Activated CD4-positive, alpha-beta T cell treated with anti-CD3 and anti-CD28 coated beads, Interleukin-2, Interleukin-6, amounts not matched to agents 100 ng/mL and 50 ng/mL, durations not matched to agents 16 hours and 8 hours (primary cell): ENCODE measurements at places on chromosomes 2 and 18.

DNA sequence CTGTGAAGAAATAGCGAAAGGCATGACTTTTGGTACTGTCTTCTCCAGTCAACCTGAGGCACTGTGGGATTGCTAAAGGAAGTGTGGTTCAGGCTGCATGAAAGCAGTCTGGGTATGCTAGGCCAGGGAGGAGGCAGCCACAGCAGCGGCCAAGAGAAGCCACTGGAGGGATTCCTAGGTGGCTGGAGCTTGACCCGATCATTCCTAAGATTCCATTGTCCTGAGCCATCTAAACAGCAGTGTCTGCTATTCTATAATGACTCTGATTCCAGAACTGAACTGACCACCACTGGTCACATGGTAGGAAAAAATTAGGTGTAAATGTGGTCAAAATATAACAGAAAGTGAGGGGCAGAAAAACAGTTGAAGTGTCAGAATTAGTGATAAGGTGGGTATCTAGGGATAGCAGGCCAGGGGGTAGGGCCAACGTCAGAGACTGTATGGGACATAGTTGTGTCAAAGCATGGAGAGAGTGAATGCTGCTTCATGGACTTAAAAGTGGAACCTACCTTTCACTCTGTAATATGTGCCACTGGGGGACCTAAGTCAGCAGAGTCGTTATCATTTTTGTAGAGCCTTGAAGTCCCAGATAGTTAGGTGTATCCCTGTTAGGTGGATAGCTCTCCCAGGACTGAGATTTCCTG is 204.6 kb downstream of the CTNNA2 start:
- DNase-seq: no peak

- DNase-seq: peak; percentile 48
Observed at GRCh38 chr2:102107741-102108070, 34.8 kb upstream of the IL1R1 start.

DNA sequence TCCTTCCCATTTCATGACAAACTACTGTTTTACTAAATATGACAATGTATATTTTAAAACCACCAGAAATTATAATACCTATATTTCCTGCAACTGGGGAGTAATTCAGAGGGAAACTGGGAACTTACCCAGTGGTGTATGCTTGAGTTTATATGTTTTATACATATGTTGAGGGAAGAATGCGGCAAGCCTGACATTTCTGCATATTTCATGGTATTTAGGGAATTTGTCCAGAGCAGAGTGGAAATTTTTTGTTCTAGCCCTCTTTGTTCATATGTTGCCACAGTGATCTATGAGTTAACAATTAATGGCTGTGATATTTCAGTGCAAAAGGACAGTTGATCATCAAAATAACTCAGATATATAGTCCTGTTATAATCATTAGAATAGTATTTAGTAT is 230.8 kb upstream of the VWC2L start:
- no peak for DNase-seq

GRCh38 chr18:75654851-75655751 is 227.6 kb upstream of the SMIM21 start:
- no peak for DNase-seq

GRCh38 chr2:125516496-125517109 is 1139.4 kb upstream of the GYPC start:
- peak; percentile 38 for DNase-seq

GRCh38 chr2:200065477-200065876 is 110.1 kb downstream of the MAIP1 start:
- DNase-seq: no peak

- DNase-seq: no peak
Observed at GRCh38 chr18:13369756-13370510, 151.4 kb downstream of the LDLRAD4 start.

- peak; percentile 28 for DNase-seq
Observed at GRCh38 chr2:199659207-199659606, 191.8 kb downstream of the FTCDNL1 start.

- DNase-seq: peak; percentile 74
Observed at GRCh38 chr2:224952936-224953657, 89.2 kb downstream of the DOCK10 start.

- no peak for DNase-seq
Observed at GRCh38 chr2:85724731-85725181, 29.0 kb upstream of the ATOH8 start.

DNA sequence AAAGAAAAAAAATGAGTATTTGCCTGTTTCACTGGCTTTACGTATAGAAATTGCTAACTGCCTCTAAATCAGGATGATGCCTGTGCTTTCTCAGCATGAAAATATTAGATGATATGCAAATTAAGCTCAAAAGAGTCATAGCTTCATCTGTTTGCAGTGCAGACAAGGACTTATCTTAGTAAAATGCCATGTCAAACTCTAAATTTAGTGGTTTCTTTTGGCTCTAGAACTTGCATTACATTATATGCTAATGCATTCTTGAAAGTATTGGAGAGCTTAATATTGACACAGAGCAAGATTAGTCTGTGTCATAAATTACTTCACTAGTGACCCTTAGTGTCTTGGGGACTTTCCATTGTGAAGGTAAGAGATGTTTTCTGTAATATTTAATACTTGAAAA is 1109.1 kb upstream of the NRXN1 start:
- DNase-seq: no peak

GRCh38 chr18:23306822-23307221 is 146.3 kb upstream of the RIOK3 start:
- peak; percentile 29 for DNase-seq

- peak; percentile 84 for DNase-seq
Observed at GRCh38 chr2:232838406-232838874, 31.6 kb upstream of the SNORC start.

- DNase-seq: no peak
Observed at GRCh38 chr2:23626701-23627230, 241.8 kb downstream of the KLHL29 start.

GRCh38 chr2:22626621-22627020 is 758.4 kb upstream of the KLHL29 start:
- DNase-seq: no peak

DNA sequence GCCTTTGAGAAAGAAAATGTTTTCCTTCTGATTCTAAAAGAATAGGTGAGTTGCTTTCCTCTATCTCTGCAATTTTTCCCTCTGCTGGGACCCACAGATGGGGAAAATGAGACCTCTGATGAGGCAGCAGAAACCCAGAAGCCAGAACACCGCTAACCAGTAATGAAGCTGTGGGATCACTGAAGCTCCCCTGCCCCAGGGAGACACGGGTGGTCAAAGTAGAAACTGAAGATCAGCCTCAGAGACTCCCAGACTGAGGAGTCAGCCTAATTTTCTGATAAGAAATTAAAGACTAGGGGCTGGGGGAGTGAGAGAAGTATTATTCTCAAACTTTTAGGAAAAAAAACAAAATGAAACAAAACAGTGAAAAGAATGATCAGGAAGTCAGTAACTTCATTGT is 30.1 kb downstream of the CD8B start:
- no peak for DNase-seq

DNA sequence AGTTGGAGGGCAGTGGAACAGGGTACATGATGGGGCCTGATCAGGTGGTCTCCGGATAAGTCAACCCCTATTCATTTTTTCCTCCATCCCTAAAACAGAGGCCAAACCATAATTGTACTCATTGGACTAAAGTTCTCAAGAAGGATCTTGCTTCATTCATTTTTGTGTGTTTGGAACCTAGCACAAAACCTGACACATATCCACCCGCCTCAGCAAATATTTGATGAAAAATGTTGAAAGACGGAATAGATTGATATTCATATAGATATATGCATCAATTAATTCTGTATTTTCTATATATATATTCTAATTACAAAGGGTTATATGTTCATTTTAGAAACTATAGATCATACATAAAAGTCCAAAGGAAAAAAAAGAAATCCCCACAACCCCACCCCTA is 21.9 kb downstream of the SLC4A1AP start:
- DNase-seq: no peak

DNA sequence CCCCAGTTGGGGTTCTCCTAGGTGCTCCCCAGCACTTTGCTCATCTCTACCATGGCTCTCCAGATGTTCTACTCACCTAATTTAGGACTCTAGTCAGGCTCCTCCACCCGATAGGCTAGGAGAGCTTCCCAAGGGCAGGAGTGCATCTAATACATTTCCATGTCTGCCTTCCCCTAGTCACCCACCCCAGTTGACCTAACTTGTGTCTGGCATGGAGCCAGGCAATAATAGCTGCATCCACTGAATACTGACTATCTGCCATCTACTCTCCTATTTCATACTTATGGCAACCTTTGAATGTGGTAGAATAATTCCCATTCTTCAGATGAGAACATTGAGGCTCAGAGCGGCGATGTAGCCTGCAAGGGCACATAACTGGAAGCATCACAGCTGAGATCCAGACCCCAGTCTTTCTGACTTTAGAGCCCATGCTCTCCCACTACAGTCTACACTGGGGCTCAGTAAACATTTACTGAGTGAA is 71.8 kb upstream of the YWHAQ start:
- no peak for DNase-seq

DNA sequence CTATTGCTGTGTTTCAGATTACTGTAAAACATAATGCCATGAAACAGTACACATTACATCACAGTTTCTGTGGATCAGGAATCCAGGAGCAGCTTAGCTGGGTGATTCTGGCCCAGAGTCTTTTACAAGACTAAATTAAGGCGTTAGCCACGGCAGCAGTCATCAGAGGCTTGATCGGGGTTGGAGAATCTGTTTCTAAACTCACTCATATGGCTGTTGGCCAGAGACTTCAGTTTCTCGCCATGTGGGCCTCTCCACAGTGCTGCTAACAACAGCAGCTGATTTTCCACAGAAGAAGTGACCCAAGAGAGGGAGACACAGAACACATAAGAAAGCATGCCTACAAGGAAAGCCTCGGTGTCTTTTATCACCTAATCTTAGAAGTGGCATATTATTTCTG is 89.2 kb upstream of the MYO3B start:
- no peak for DNase-seq

DNA sequence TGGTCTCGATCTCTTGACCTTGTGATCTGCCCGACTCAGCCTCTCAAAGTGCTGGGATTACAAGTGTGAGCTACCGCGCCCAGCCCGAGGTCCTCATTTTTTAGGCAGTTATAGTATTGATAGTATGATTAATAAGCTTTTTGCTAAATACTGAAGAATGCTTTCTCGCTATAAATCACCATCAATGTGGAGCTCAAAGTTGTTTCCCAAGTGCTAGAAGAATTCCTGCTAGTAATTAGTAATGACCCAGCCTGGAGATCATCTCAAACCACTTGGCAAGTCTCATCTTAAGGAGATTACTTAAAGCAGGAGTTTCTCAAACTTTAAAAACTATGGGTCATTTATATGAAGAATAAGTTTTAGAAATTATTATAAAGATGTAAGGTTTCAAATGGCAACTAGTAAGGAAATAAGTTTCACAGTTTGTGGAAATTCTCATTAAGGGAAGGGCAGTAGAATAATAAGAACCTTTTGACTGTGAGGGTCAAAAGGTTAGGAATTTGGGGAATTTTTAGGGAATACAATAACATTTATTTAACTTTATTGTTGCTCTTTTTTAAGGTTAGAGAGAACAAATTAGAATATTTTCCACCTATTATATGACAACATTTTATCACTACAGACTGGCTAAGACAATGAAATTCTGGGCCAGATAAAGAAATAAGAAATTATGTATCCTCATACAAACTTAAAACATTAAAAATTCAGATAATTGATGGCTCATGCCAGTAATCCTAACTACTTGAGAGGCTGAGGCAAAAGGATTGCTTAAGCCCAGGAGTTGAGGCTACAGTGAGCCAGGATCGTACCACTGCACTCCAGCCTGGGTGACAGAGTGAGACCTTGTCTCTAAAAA is 148.6 kb upstream of the MAP3K20 start:
- no peak for DNase-seq

GRCh38 chr2:222778400-222778799 is 82.4 kb upstream of the ACSL3 start:
- DNase-seq: no peak

GRCh38 chr2:242064364-242065250 is 195.1 kb downstream of the RTP5 start:
- no peak for DNase-seq

GRCh38 chr2:162062559-162062958 is 11.5 kb downstream of the DPP4 start:
- peak; percentile 56 for DNase-seq

- DNase-seq: no peak
Observed at GRCh38 chr18:44691148-44691925, 10.6 kb downstream of the SETBP1 start.

GRCh38 chr18:25830787-25831186 is 259.6 kb downstream of the SS18 start:
- DNase-seq: no peak

DNA sequence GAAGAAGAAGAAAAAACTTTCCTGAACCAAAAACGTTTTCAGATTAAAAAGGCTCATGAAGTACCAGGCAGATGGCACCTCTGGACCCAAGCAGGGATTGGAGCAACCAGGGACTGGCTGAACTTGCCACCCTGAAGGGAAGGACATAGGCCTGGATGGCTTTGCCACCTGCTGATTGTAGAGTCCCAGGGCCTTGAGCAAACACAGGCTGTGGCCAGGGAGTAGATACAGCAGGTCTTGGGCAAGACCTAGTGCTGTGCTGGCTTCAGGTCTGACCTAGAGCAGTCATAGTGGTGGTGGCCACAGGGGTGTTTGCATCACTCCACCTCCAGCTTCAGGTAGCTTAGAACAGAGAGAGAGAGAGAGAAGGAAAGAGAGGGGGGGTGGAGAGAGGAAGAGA is 231.5 kb upstream of the FBXO11 start:
- no peak for DNase-seq

- DNase-seq: peak; percentile 74
Observed at GRCh38 chr2:161104054-161104553, 56.1 kb upstream of the TANK start.

DNA sequence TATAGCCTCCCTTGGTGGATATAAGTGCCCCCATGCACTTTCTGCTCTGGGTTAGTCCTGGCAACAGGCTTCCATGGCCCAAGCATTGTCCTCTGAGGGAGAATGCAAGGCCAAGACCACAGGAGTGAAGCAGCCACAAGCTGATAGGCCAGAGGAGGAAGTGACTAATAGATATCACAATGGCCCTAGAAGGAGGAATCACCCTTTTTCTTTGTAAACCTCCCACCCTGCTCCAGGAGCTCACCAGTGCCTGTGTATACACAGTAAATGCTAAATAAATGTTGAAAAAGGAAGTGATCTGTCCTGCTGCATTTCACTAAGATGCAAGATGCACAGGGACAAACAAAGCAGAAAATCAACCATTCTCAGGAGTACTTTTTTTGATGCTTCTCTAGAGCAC is 49.7 kb upstream of the ABCA12 start:
- DNase-seq: no peak

- no peak for DNase-seq
Observed at GRCh38 chr2:43175020-43175441, 51.4 kb downstream of the ZFP36L2 start.

GRCh38 chr2:48549972-48550371 is 20.0 kb downstream of the STON1 start:
- DNase-seq: no peak
